ENCODE measurements at places on chromosomes 1 and 21.
A peak's percentile ranks its signal among the peaks of the same experiment; 100 is the strongest.

- DNase-seq = no peak
These were observed 44.0 kb downstream of the EVA1C start for GRCh38 chr21:32456497-32456918.

- no peak for DNase-seq
These were observed 551.1 kb downstream of the MATN1 start for GRCh38 chr1:30172299-30172694.

DNA sequence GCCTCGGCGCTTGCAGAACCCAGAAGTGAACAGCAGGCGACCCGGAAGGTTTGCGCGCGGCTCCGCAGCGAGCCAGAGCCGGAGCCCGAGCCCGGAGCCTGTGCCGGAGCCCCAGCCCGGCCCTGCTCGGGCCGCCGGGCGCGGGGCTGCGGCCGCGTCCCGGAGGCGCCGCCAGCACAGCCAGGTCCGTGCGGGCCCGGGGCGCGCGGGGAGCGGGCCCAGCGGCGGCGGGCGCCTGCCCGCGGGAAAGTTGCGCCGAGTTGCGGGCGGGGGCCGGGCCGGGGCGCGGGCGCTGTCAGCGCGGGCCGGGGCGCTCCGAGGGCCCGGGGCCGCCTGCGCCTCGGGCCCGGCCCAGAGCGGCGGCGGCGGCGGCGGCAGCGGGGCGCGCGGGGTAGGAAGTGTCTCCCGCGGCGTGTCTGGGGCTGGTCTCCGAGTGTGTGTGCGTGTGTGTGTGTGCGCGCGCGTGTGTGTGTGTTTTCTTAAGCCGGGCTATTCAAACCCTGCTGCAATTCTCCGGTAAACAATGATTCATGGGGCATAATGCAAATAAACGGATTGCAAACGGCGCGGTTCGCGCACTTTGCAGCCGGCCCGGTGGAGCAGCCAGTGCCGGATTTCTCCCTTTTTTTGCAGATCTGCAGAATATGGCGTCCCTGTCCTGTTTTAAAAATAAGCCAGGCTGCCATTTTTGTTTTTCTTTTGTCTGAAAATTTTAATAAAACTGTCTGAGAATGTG, at the start of gene ZNF362:
Gene ZNF362 (plus strand): TSS at position 22 of the 736 bp plus-strand sequence. CDS start 14,083 bp downstream, outside the sequence.
- peak; percentile 40 for DNase-seq

- DNase-seq = no peak
These were observed 352.3 kb upstream of the FMN2 start for GRCh38 chr1:239739375-239739774.

DNA sequence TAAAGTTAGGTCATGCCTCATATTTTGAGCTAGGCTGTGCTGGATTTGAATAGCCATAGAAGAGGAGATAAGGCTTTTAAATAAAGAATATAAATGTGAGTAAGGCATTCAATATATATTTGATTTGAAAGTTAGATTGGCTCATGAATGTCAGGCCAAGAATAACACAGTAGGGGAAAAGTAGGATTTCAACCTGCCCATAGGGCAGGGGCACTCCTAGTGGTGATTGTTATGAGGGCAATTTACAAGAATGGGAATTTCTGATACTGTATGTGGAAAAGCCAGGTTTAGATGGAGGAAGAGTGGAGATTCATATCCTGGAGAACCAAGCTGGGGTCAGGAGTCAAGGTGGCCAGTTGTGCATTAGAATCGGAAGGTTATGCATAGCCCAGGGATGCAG, 74.9 kb downstream of the DNAH14 start:
- no peak for DNase-seq

- DNase-seq = no peak
These were observed 22.3 kb upstream of the MFN2 start for GRCh38 chr1:11957897-11958296.

Data from globus pallidus (tissue), 1 donor.